ENCODE measurements at places on chromosomes 3 and 15.

DNA sequence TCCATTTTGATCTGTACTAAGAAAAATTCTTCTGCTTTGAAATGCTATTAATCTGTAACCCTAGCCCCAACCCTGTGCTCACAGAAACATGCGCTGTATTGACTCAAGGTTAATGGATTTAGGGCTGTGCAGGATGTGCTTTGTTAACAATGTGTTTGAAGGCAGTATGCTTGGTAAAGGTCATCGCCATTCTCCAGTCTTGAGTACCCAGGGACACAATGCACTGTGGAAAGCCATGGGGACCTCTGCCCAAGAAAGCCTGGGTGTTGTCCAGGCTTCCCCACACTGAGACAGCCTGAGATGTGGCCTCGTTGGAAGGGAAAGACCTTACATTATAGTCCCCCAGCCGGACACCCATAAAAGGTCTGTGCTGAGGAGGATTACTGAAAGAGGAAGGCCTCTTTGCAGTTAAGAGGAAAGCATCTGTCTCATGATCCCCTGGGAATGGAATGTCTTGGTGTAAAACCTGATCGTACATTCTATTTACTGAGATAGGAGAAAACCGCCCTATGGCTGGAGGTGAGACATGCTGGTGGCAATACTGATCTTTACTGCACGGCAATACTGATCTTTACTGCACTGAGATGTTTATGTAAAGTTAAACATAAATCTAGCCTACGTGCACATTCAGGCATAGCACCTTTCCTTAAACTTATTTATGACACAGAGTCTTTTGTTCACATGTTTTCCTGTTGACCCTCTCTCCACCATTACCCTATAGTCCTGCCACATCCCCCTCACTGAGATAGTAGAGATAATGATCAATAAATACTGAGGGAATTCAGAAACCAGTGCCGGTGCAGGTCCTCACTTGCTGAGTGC, 6.3 kb downstream of the PIGZ start:
- no peak overlapping the region for H3K27ac ChIP-seq
- no peak for DNase-seq
- no peaks in the 10 kb centered on the region for H3K27me3 ChIP-seq

DNA sequence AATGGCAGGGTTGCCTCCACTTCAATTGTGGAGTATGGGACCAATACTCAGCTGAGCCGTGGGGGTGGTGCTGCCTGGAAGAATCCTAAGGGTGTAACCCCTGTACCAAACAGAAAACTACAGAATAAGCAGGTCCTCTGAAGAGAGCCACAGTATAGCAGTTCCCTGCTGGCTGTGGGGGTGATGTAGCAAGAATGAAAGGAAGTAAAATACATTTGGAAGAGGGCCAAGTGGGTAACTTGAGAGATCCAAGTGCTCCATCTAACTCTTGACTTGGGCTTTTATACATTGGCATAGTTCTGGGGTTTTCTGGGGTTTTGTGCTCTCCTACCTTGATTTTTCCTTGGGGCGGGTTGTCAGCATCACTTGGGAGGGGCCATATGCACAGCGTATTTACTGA, 341.4 kb downstream of the OTOL1 start:
- H3K36me3 ChIP-seq = no peaks in the 10 kb centered on the region
- no peaks in the 10 kb centered on the region for H3K4me1 ChIP-seq
- no peaks in the 10 kb centered on the region for H3K27me3 ChIP-seq
- no peak for DNase-seq
- no peak overlapping the region for H3K4me3 ChIP-seq
- H3K27ac ChIP-seq = no peak overlapping the region

GRCh38 chr15:84001037-84001436, 234.5 kb upstream of the GOLGA6L4 start:
- H3K4me3 ChIP-seq = no peak overlapping the region
- peaks cover 4% of the 10 kb centered on the region for H3K27me3 ChIP-seq
- no peak for DNase-seq

DNA sequence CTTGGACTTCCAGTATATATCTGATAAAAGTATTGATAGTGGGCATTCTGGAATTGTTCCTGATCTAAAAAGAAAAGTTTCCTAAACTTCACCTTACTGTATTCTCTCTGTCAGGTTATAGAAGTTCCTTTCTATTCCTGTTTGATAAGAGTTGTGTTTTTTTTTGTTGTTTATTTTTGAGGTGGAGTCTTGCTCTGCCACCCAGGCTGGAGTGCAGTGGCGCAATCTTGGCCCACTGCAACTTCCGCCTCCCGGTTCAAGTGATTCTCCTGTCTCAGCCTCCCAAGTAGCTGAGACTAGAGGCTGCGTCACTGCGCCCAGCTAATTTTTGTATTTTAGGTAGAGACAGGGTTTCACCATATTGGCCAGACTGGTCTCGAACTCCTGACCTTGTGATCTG, 13.1 kb downstream of the BLM start:
- DNase-seq = no peak
- H3K36me3 ChIP-seq = peaks cover 47% of the 10 kb centered on the region
- H3K4me3 ChIP-seq = no peak overlapping the region
- H3K4me1 ChIP-seq = peaks cover 16% of the 10 kb centered on the region

- H3K27ac ChIP-seq = no peak overlapping the region
- H3K36me3 ChIP-seq = no peaks in the 10 kb centered on the region
Measured at GRCh38 chr15:64942356-64942755, 30.7 kb downstream of the ANKDD1A start.

GRCh38 chr3:73868688-73869315, 244.1 kb upstream of the PDZRN3 start:
- no peaks in the 10 kb centered on the region for H3K27me3 ChIP-seq
- H3K36me3 ChIP-seq = no peaks in the 10 kb centered on the region
- no peaks in the 10 kb centered on the region for H3K4me1 ChIP-seq
- no peak overlapping the region for H3K4me3 ChIP-seq

GRCh38 chr3:132145833-132146232, 111.0 kb upstream of the CPNE4 start:
- peaks cover 3% of the 10 kb centered on the region for H3K27me3 ChIP-seq
- H3K36me3 ChIP-seq = no peaks in the 10 kb centered on the region
- no peak overlapping the region for H3K27ac ChIP-seq
- no peak overlapping the region for H3K4me3 ChIP-seq
- DNase-seq = no peak

DNA sequence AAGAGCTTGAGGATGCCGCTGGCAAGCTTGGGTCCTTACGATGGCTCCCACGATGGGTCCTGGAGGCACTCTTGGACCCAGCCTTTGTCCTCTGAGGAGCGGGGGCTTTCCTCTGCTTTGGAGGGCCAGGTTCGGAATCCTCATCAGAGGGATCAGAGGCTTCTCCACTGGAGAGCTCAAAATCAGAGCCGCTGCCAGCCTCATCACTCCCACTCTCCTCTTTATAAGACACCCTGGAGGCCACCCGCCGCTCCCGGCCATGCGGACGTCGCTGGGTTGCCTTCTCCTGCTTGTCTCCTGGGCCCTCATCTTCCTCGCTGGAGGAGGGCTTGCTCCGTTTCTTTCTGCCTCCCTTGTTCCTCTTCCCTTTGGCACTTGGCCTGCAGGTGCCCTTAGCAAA, 20.0 kb downstream of the XPC start:
- peaks cover 74% of the 10 kb centered on the region for H3K36me3 ChIP-seq
- no peak for DNase-seq
- H3K27me3 ChIP-seq = no peaks in the 10 kb centered on the region
- no peak overlapping the region for H3K4me3 ChIP-seq
- H3K27ac ChIP-seq = no peak overlapping the region

DNA sequence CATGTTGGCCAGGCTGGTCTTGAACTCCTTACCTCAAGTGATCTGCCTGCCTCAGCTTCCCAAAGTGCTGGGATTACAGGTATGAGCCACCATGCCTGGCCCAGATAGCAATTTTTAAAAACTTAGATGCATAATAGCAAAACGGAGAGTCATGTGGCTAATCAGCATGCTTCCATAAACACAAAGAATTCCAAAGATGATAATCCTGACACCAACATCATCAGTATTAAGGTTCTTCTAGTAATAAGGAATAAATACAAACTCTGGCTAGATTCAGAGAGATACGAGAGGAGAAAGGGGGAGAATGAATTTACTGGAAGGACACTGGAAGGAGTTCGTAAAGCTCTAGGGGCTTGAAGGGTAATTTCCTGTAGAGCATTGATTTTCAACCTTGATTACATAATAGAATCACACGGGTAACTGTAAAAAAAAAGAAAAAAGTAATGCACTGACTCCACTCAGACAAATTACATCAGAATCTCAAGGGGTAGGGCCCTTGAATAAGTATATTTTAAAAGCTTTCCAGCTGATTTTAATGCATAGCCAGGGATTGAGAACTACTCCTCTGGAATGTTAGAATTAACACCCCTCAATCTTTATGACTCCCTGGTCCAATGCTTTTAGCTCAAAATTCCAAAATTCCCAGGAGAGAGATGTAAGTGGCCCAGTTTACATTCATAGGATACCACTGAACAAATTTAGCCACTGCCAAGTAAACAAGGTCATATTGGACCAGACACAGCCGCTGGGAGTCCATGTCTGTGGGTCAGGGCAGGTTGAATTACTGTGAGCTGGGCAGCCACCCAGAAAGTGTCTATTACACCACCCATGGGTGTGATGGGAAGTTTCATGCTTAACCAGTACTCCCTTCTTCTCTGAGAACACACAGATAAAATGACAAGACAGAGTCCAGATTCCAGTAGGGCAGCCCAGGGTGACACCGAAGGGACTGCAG, 243.9 kb downstream of the TBL1XR1 start:
- no peak overlapping the region for H3K4me3 ChIP-seq
- no peak overlapping the region for H3K27ac ChIP-seq
- H3K27me3 ChIP-seq = no peaks in the 10 kb centered on the region
- no peaks in the 10 kb centered on the region for H3K36me3 ChIP-seq

- no peaks in the 10 kb centered on the region for H3K36me3 ChIP-seq
- no peak overlapping the region for H3K4me3 ChIP-seq
- H3K4me1 ChIP-seq = no peaks in the 10 kb centered on the region
- no peak overlapping the region for H3K27ac ChIP-seq
- no peaks in the 10 kb centered on the region for H3K27me3 ChIP-seq
Measured at GRCh38 chr15:27234593-27234992, 263.6 kb downstream of the GABRG3 start.

DNA sequence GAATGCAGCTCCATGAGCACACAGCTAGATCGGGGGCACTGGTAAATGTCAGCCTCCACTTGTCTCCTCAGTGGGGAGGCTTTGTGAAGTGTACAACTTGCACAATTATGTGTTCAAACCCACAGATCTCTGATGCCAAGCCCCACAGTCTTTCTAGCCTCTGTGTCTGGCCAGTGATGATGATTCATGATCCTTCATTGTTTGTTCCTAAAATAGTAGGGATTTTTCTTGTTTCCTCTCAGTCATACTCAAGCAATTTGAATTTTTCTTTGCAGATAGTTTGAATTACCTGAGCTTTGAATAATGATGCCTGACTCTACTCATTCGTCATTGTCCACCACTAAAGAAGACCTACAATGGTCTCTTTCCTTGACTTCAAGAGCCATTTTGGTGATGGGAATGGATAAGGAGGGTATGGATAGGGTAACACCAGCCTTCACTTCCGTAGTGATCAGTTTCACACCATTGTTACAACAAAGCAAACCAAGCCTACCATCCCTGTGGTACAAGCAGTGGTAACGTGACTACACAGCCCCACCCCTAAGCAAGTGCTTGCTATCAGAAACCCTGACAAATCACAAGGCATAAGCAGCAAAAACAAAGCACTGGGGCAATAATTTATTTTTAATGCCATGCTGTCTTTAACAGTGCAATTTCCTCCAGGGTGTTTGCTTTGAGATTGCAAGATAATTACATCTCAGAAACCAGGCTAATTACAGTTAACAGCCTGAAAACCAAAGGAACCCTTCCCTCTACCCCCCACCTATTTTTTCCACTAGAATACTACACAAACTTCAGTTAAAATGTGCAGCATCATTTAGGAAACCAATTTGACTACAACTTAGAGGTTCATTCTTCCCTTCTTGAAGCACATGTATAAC, 114.1 kb upstream of the PPP2R3A start:
- H3K27me3 ChIP-seq = no peaks in the 10 kb centered on the region
- H3K36me3 ChIP-seq = no peaks in the 10 kb centered on the region
- H3K27ac ChIP-seq = no peak overlapping the region
- no peaks in the 10 kb centered on the region for H3K4me1 ChIP-seq
- DNase-seq = no peak
- no peak overlapping the region for H3K4me3 ChIP-seq

- no peaks in the 10 kb centered on the region for H3K27me3 ChIP-seq
- no peak overlapping the region for H3K27ac ChIP-seq
- peaks cover 27% of the 10 kb centered on the region for H3K36me3 ChIP-seq
- peaks cover 23% of the 10 kb centered on the region for H3K4me1 ChIP-seq
- H3K4me3 ChIP-seq = no peak overlapping the region
- no peak for DNase-seq
Measured at GRCh38 chr3:146505516-146505915, 36.2 kb upstream of the PLSCR2 start.

DNA sequence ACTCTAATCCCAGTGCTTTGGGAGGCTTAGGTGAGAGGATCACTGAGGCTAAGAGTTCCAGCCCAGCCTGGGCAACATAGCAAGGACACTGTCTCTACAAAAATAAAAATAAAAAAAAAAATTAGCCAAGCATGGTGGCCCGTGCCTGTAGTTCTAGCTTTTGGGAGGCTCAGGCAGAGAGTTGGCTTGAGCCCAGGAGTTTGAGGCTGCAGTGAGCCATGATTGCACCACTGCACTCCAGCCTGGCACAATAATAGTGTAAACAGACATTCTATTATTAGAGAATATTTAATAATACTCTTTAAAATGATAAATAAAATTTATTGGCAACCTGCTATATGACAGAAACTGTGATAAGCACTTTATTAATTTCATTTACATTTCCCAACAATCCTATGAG, 908.9 kb downstream of the TUSC7 start:
- H3K27ac ChIP-seq = no peak overlapping the region
- H3K36me3 ChIP-seq = no peaks in the 10 kb centered on the region
- no peaks in the 10 kb centered on the region for H3K27me3 ChIP-seq
- no peak overlapping the region for H3K4me3 ChIP-seq

GRCh38 chr3:164604687-164605086, 473.6 kb downstream of the SI start:
- no peaks in the 10 kb centered on the region for H3K36me3 ChIP-seq
- H3K4me1 ChIP-seq = no peaks in the 10 kb centered on the region
- no peaks in the 10 kb centered on the region for H3K27me3 ChIP-seq
- no peak overlapping the region for H3K27ac ChIP-seq
- DNase-seq = no peak

DNA sequence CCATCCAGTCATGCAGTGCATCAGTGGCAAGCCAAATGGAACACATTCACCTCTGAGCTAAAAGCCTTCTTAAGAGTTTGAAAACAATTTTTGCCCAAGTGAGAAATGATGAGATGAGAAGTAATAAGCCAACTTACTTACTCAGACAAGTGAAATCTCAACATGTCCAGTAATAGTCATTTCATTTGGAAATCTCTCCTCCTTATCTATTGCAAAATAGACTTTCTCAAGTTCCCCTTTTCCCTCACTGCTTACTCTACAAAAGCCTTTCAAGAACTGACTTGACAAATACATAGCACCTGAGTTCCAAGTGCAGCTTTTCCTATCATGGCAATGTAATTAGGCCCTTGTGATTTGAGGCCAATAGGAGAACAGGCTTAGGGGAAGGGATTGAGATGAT, 282.3 kb downstream of the SLC9A9 start:
- no peaks in the 10 kb centered on the region for H3K27me3 ChIP-seq
- H3K36me3 ChIP-seq = no peaks in the 10 kb centered on the region
- H3K4me1 ChIP-seq = no peaks in the 10 kb centered on the region
- H3K27ac ChIP-seq = no peak overlapping the region

GRCh38 chr15:94282269-94283250, 51.2 kb downstream of the MCTP2 start:
- H3K36me3 ChIP-seq = peaks cover 45% of the 10 kb centered on the region
- H3K4me3 ChIP-seq = no peak overlapping the region
- DNase-seq = no peak
- H3K27ac ChIP-seq = no peak overlapping the region
- H3K27me3 ChIP-seq = no peaks in the 10 kb centered on the region
